Neural crest cell (in vitro differentiated cells): ENCODE measurements at places on chromosomes 5 and 9. TPM values are rescaled to one million over a fixed set of nuclear protein-coding genes. Genes with fewer than 3 reads are reported as not detected.
A peak's percentile ranks its signal among the peaks of the same experiment; 100 is the strongest.

Gene IL13
- total RNA-seq, result not detected in 2 replicates

DNA sequence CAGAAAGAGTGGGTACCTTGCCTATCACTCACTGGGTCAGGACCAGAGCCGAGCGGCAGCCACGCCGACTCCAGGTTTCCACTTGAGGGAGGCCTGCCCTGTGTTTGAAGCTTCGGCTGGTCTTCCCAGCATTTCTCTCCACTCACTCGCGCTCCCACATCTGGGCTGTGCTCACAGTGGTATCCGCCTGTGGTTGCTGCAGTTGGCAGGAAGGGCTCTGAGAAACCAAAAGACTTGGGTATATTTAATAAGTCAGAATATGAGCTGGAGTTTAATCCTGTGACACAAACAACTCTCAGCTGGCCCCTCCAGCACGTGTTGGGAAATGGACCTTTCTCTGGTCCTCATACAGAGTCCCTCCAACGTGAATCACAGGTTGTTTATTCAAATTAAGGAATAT lies 70.9 kb downstream of the SPRY4 start:
- no peak overlapping the region for H3K4me3 ChIP-seq
- no peaks in the 10 kb centered on the region for H3K36me3 ChIP-seq
- no peaks in the 10 kb centered on the region for H3K4me1 ChIP-seq
- no peaks in the 10 kb centered on the region for H3K27me3 ChIP-seq
- H3K27ac ChIP-seq, result no peak overlapping the region
- DNase-seq, result no peak

DNA sequence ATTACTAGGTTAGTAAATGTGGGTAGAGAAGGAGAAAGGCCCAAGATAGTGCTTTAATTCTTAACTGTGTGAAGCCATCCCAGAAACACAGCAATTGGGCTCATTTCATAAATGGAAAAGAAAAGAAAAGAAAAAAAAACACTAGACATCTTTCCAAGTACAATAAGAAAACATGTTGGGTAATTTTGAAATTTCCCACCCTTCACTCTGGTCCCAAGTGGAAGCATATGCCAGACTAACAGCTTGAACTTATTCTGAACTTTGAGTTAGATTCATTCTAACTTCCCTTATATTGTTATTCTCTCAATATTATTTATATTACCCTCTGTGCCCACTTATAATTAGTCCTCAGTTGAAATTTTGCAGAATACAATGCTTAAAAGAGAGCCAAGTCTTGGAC lies 113.4 kb upstream of the GHR start:
- no peak overlapping the region for H3K4me3 ChIP-seq
- H3K27ac ChIP-seq, result no peak overlapping the region
- DNase-seq, result no peak
- no peaks in the 10 kb centered on the region for H3K4me1 ChIP-seq
- H3K36me3 ChIP-seq, result no peaks in the 10 kb centered on the region

- no peak overlapping the region for H3K27ac ChIP-seq
- H3K36me3 ChIP-seq, result no peaks in the 10 kb centered on the region
- no peak overlapping the region for H3K4me3 ChIP-seq
- no peaks in the 10 kb centered on the region for H3K27me3 ChIP-seq
These were observed 118.4 kb upstream of the MAP3K1 start for GRCh38 chr5:56696900-56697299.

Gene MYOZ3
- 2.6 and 3.2 TPM in 2 replicates for total RNA-seq

Gene FGF10
- total RNA-seq, result 3.8 and 4.5 TPM in 2 replicates

Gene AFAP1L1
- total RNA-seq, result 11.6 and 13.9 TPM in 2 replicates

GRCh38 chr5:71872311-71872864 lies 153.3 kb downstream of the CARTPT start:
- no peaks in the 10 kb centered on the region for H3K27me3 ChIP-seq
- H3K27ac ChIP-seq, result no peak overlapping the region
- H3K4me1 ChIP-seq, result peaks cover 3% of the 10 kb centered on the region
- H3K4me3 ChIP-seq, result no peak overlapping the region

Gene MYOT
- total RNA-seq, result not detected in 2 replicates

- H3K4me1 ChIP-seq, result no peaks in the 10 kb centered on the region
- H3K27ac ChIP-seq, result no peak overlapping the region
- H3K4me3 ChIP-seq, result no peak overlapping the region
These were observed 9.3 kb downstream of the TOR1A start for GRCh38 chr9:129814432-129815223.

DNA sequence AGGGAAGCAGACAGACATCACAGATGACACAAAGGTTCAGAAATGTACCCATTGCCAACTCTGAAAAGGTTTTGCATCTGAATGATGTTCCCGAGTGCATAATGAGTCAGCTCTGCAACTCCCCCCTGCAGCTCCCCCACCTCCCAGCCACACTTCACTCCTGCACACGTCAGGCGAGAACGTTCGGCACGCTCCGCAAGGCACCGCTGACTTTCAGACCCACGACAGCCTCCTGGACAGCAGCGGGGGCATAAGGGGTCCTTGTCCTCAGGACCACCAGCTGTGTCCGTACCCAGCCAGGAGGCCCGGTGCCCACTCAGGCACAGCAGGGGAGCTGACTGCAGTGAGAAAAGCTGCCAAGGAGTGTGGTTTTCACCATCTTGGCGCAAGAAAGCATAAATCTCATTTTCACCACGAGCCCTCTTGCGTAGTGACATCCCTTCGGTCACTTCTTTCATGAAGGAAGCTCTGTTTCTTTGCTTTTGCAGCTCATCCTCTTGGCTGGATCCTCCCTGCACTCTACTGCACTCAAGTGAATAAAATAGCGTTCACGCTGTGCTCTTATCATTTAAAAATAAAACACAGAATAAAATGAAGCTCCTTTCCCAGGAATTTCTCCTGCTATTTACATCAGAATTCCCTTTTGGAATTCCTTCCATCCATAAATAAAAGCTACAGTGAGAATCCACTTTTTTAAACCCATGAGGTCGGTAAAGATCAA lies 9.9 kb downstream of the GFPT2 start:
- H3K27ac ChIP-seq, result no peak overlapping the region
- peaks cover 21% of the 10 kb centered on the region for H3K4me1 ChIP-seq
- no peak for DNase-seq
- H3K4me3 ChIP-seq, result no peak overlapping the region

- no peaks in the 10 kb centered on the region for H3K27me3 ChIP-seq
- no peak for DNase-seq
- peaks cover 37% of the 10 kb centered on the region for H3K4me1 ChIP-seq
- no peak overlapping the region for H3K27ac ChIP-seq
These were observed 4.7 kb downstream of the SKP2 start for GRCh38 chr5:36156619-36157018.

- H3K4me1 ChIP-seq, result peaks cover 5% of the 10 kb centered on the region
- DNase-seq, result no peak
- no peak overlapping the region for H3K27ac ChIP-seq
- H3K36me3 ChIP-seq, result no peaks in the 10 kb centered on the region
These were observed 2.4 kb upstream of the SYNPO start for GRCh38 chr5:150638053-150638444.

DNA sequence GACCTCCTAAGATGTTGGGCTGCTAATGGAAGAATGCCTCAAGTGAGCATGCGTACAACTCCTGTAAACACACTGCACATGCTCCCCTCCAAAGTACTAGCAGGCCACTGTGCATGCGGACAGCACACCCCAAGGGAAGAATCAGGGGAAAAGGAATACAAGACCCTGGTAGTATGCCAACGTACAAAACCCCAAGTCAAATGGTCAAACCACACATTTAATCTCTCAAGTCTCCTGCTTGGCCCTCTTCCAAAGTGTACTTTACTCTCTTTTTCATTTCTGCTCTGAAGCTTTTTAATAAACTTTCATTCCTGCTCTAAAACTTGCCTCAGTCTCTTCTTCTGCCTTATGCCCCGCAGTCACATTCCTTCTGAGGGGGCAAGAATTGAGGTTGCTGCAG lies 466.4 kb downstream of the DMRTA1 start:
- H3K4me1 ChIP-seq, result peaks cover 4% of the 10 kb centered on the region
- no peaks in the 10 kb centered on the region for H3K27me3 ChIP-seq
- DNase-seq, result no peak
- no peak overlapping the region for H3K27ac ChIP-seq

Gene ACTBL2
- not detected in 2 replicates for total RNA-seq

- no peaks in the 10 kb centered on the region for H3K36me3 ChIP-seq
- DNase-seq, result no peak
- H3K27me3 ChIP-seq, result no peaks in the 10 kb centered on the region
- no peaks in the 10 kb centered on the region for H3K4me1 ChIP-seq
These were observed 386.7 kb downstream of the KDM4C start for GRCh38 chr9:7144265-7145046.

Gene THBS4
- total RNA-seq, result 6.9 and 10.0 TPM in 2 replicates

DNA sequence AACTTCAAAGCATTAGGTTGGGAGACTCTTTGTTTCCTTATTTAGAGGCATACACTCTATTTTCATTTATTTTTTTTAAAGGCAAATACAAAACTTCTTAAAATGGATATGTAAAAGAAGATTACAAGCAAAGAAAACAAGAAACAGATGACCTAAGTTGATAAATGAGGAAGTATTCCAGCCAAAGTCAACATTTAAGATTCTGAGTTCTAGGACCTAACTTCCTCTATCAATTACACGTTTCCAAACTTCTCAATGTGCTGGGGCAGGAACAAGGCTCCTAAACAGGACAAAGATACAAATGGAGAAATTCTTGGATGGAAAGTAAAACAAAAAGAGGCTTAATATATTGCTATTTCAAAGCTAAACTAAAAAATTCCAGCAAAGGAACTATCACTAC lies 89.5 kb downstream of the TLE1 start:
- no peaks in the 10 kb centered on the region for H3K27me3 ChIP-seq
- DNase-seq, result no peak
- no peak overlapping the region for H3K27ac ChIP-seq
- H3K4me3 ChIP-seq, result no peak overlapping the region

Gene MYMK
- not detected in 2 replicates for total RNA-seq

DNA sequence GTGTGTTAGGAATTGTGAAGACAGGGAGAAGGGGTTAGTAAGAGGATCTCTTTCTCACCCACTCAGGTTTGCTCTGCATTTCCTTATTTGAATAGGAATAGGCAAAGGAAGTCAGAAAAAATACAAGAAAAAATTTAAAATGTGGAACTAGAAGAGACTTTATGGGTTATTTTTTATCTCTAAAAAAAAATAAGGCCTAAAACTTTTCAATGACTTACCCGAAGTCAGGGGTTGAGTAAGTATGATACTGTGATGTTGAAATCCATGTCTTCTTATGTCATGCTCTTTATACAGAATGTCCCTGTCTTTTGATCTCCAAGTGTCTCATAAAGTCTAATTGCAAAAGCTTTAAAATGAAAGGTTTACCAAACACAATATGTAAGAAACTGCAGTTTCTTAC lies 148.3 kb upstream of the PIK3R1 start:
- no peaks in the 10 kb centered on the region for H3K27me3 ChIP-seq
- peaks cover 6% of the 10 kb centered on the region for H3K4me1 ChIP-seq
- H3K36me3 ChIP-seq, result peaks cover 9% of the 10 kb centered on the region
- no peak overlapping the region for H3K4me3 ChIP-seq
- DNase-seq, result no peak
- H3K27ac ChIP-seq, result no peak overlapping the region

- no peak for DNase-seq
- H3K36me3 ChIP-seq, result no peaks in the 10 kb centered on the region
- H3K4me1 ChIP-seq, result no peaks in the 10 kb centered on the region
- no peak overlapping the region for H3K27ac ChIP-seq
These were observed 189.1 kb downstream of the GABRG2 start for GRCh38 chr5:162256711-162257110.

DNA sequence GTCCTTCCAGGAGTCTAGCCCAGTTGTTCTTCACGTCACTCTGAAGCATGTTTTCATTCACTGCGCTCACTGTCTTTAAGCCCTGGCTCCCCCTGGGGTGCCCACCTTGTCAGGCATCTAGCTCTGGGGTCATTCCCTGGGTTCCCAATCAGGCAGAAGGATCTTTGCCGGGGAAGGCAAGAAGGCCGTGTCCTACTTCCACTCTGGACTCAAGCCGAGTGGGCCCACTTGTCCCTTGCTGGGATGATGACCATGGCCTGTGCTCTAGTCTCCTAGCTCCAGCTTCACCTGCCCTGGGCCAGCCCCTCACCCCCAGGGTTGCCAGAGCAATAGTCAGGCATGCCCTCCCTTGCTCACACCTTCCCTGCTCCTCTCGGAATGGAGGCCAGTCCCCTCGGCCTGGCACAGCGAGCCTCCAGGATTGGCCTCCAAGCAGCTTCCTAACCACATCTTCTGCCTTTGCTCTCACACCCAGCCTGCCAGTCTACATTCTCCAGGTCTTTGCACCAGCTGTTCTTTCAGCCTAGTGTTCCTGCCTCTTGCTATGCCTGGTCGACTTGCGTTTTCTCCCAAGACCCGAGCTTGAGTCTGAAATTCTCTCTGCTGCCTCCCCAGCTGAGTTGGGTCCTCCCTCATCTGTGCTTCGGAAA lies 32.2 kb upstream of the PSD2 start:
- peaks cover 45% of the 10 kb centered on the region for H3K4me1 ChIP-seq
- peak overlapping the region; percentile 23 for H3K4me3 ChIP-seq
- peaks cover 31% of the 10 kb centered on the region for H3K27me3 ChIP-seq
- H3K27ac ChIP-seq, result peak overlapping the region; percentile 35
- no peak for DNase-seq
- no peaks in the 10 kb centered on the region for H3K36me3 ChIP-seq

DNA sequence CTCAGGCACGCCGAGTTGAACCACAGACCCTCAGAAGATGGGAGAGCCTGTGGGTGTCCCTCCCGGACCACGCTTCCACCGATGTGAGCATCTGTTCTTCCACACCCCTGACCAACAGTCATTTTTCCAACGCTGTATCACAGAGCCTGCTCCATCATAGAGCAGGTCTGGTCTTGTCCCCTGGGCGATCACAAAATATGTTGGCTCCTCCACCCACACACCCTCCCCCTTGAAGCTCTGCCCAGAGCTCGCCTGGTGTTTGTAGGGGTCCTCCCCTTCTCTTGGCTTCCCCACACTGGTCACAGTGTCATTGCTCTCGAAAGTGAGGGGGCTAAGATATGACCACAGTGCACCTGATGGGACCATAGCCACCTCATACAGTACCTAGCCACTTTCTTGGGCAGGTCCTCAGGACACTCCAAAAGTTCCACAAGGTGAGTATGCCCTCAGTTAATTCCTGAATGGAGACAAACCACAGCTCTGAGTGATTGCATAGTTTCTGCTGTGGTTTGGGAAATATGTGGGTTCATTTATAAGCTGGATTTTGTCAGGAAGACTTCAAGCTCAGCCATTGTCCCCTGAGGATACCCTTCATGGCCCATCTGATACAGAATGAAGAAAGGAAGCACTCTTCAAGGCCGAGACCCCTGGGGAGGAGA lies 3.5 kb upstream of the ZNF618 start:
- DNase-seq, result no peak
- no peaks in the 10 kb centered on the region for H3K36me3 ChIP-seq
- peaks cover 3% of the 10 kb centered on the region for H3K27me3 ChIP-seq
- H3K27ac ChIP-seq, result no peak overlapping the region
